ENCODE measurements at places on chromosomes 16 and 17.

- DNase-seq = no peak
Observed at GRCh38 chr17:1460233-1460632, 4.2 kb upstream of the CRK start.

DNA sequence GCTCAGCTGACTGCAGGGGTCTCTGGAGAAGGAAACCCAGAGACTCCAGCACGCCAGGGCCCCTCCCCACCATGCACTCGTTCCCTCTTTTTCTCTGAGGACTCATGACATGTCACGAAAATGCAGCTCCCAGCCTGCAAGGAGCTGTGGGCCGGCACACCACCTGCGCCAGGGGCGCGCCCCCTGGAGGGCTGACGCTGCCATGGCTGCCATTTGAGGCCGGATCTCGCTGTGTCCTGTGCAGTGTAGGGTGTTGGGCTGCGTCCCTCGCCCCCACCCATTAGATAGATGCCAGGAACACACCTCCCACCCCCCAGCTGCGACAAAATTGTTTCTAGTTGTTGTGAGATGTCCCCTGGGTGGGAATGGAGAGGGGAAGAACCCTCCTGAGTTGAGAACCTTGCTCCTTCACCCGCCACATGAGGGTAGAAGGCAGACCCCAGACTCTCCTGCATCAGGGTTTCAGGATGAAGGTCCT, 8.2 kb downstream of the SYNGR2 start:
- DNase-seq = peak; percentile 30

DNA sequence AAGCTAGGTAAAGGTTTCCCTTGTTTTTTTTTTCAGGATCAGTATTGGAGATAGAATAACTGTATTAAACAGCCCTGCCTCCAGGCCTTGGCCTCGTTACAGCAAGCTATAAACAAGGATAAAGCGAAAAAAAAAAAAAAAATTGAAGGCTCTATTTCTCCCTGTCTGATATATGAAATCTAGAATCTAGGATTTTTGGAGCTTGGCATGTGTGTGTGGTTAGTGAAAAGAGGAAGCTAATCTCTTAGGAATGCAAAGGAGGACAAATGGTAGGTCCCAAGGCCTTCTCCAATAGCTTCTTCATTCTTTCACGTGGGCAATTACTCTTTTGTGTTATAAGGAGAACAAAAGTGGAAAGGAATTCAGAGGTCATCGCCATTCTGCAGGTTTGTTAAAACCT, 470.3 kb downstream of the TMEM114 start:
- no peak for DNase-seq

- DNase-seq = no peak
Observed at GRCh38 chr17:61411261-61412142, 11.9 kb downstream of the TBX2 start.

DNA sequence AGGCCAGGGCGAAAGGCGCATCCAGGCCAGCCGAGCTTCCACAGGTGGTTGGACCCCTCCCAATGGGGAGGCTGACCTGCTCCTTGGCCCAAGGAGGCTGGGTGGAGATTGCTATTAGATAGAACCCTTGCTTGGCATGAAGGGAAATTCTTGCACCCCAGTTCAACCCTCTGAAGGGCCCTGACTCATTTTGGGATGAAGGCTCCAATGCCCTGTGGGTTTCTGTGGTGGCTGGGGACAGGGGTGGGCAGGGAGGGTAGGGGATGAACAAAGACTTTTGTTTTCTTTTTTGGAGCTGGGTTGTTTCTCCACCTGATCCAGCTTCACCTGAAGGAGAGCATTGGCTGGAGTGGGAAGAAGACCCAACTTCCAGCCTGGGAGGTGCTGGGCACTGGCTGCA, 16.7 kb upstream of the TBX21 start:
- no peak for DNase-seq
